AG10803 (cell line): ENCODE measurements at places on chromosomes 2 and 18.

- no peak for DNase-seq
Observed at GRCh38 chr2:10650761-10651160, 39.0 kb downstream of the NOL10 start.

DNA sequence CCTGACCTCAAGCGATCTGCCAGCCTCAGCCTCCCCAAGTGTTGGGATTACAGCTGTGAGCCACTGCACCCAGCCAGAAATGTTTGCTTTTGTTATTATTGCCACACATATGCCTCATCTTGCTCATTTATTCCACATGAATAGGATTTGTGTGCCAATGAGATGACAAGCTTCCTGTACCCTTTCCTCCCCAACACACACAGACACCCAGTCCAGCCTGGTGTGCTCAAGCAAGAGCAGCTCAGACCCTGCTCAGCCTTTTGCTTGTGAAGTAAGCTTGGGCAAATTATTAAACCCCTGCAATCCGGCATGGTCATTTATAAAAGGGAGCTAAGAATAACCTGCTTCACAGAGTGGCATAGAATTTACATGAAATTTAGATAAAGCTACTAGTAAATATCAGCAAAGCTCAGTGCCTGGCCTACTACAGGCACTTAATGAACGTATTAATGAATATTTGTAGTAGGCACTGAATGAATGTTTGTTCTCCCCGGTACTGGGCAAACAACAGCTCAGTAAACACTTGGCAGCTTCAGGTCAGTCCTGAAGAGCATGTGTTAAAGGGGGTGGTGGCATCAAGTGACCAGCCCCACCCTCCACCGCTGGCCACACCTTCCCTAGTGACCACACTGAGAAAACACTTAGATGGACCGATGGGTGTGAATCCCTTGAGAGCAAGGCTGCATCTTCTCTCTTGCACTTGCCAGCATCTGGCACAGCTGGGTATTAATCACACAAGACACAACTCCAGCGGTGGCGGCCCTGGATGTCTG lies 280.2 kb downstream of the SRBD1 start:
- peak; percentile 75 for DNase-seq

GRCh38 chr2:239195318-239195871 lies 205.4 kb downstream of the HDAC4 start:
- no peak for DNase-seq

GRCh38 chr18:54086046-54086802 lies 138.2 kb downstream of the MBD2 start:
- DNase-seq = no peak

- no peak for DNase-seq
Observed at GRCh38 chr2:121649149-121649595, at the start of gene CLASP1. Gene CLASP1 (minus strand): TSS chr2:121649462. CDS start chr2:121605895, 43,567 bp downstream.

DNA sequence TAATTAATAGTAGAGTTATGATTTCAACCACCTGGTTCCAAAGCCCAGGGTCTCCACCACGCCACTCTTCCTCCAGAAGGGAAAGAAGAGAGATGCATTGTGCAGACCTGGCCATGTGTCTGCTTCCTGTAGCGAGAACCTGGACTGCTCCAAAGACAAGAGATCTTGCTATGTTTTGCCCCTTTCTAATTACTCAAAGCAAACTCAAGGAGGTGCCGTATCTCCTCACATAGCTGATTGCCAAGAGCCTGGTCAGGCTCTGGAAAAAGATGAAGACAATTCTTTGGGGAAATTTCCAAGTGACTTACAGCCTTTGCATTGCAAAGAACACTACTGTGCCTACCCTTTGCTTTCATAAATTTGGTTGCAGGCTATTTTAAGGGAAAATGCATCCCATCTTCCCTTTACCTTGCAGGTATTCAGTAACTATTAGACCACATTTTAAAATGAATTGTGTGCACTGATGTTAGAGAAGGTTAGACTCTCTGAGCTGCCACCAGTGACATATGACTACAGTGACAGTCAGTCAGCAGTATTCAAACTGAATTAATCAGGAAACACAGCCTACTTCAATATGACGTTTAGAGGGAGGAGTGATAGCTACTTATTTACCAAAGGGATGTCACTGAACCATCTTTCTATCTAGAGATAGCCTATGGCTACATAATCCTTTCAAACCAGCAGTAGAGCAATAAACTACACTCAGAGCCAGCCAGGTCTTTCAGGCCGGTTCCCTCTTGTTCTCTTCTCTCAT lies 842.1 kb upstream of the FANCL start:
- DNase-seq = no peak

DNA sequence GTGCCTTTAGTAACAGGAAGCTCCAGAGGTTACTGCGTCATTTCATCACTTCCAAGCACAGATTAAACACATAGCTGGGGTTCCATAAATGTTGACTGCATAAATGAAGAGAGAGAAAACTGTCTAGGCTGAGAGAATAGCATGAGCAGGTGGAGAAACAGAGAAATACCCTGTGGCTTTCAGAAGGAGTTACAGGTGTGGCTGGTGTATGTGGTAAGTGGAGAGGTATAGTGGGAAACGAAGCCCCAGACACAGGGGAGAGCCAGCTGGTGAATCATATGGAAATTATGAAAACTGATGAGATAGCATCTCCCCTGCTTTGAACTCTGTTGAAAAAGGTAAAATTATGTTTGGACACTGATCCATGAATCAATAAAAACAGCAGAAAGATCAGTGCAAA lies 807.4 kb upstream of the POU3F3 start:
- DNase-seq = no peak
